ENCODE measurements at places on chromosomes 11 and 22.

DNA sequence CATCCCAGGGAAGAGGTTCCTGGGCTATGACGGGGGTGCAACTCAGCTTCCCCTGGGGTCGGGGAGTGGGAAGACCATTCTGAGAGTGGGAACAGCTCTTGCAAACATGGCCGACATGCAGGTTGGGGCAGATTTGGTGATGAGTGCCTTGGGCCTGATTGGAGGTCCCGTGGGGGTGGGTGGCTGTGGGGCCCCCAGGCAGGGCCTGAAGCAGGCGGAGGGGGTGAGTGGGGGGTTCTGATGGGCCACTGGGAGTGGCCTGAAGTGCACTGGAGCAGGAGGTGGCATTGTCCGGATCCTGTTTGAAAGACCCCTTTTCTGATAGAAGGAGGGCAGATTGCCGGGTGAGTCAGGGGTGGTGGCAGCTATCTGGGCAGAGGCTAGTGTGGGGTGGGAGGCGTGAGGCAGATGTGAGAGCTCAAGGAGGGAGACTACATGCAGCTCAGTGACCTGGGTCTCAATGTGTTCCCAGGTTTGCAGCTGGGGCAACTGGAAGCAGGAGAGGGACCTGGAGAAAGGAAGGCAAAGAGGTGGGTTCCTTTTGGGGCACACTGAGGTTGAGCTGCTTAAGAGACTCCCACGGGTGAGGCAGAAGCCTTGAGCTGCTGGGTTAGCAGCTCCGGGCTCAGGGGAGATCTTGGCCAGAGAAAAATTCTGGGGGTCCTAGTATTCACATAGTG, 15.1 kb downstream of the MYEOV start:
- DNase-seq, result no peak

GRCh38 chr22:38921806-38922205, 35.6 kb upstream of the APOBEC3A start:
- DNase-seq, result no peak

DNA sequence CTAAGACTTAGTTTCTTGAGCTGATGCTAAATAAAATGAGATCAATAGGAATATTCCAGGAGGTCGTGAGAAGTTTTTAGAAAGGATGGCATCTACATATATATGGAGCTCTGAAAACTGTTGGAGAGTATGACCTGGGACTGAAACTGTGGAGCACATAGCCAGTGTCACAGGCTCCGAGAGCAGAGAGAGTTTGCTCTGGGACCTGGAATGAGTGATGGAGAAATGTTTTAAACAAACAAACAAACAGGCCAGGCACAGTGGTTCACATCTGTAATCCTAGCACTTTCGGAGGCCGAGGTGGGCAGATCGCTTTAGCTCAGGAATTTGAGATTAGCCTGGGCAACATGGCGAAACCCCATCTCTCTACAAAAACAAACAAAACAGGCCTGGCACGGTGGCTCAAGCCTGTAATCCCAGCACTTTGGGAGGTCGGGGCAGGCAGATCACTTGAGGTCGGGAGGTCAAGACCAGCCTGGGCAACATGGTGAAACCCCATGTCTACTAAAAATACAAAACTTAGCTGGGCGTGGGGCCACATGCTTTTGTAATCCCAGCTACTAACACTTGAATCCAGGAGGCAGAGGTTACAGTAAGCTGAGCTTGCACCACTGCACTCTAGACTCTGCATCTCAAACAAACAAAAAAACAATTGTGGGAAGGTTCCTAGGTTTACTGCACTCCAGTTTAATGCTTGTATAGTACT, 67.1 kb downstream of the SLC35F2 start:
- no peak for DNase-seq

DNA sequence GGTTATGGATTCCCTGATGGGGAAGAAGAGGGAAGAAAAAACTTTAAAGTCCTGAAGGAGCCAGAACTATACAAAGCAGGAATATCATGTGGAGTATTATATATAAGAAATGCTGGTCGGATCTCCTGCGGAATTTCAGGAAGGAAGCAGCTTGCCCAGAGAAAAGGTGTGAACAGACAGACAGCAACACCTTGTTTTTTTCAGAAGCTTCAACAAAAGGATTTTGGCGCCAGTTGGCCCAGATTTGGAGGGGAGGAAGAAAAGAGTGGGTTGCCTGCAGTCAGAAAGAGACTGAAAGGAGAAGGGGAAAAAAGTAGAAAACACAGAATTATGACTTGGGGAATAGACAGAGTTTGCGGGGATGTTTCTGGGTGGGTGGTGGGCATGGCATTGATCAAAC, 45.2 kb downstream of the SEZ6L start:
- DNase-seq, result no peak

DNA sequence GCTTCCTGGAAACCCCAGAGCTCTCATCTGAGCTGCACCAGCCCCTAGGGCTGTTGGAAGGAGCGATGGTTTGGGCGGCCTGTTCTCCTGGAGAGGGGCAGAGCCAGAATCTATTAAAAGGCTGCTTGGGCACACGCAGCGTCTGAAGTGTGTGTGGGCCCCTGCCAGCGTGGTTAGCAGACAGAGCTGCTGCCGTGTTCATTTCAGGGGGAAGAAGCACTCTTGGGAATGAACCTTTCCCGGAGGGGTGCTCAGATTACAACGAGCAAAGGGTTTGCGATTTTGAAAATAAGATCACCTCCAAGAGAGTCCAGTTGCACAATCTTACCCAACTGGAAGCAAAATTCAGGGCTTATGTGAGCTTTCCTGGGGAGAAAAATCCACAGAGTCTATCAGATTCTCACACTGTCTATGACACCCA, 12.9 kb downstream of the ANO1 start:
- no peak for DNase-seq

GRCh38 chr11:1082346-1082727, 7.7 kb downstream of the MUC2 start:
- no peak for DNase-seq

GRCh38 chr11:64711956-64712362, 11.0 kb downstream of the NRXN2 start:
- DNase-seq, result no peak

DNA sequence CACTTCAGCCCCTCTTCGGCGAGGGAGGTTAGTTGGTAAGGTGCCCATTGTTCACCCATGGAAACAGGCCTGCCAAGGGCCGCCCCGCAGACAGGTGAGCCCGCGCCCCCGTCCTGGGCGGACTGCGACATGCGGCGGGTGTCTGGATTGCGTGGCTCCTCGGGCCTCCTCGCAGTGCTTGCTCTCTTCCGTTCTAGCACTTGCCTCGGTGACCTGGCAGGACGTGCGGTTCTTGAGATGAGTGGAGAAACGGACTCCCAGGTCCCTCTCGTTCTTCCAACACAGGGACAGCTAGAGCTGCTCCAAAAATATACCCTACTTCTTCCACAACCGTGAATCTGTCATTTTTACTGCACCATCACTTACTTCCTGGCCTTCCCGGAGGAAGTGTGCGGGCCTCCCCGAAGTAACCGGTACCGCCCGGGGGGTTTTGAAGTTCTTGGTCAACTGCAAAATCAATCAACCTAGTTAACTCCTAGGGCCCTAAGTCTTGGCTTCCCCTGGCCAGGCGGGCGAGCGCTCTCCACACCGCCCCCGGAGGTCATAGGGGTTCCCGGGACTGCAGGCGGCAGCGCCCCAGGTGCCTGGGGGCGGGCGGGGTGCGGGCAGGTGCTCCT, 745 bp upstream of the ZBTB44 start:
- DNase-seq, result no peak

- DNase-seq, result peak; percentile 56
These were observed 851 bp downstream of the PTDSS2 start for GRCh38 chr11:450809-451451.

DNA sequence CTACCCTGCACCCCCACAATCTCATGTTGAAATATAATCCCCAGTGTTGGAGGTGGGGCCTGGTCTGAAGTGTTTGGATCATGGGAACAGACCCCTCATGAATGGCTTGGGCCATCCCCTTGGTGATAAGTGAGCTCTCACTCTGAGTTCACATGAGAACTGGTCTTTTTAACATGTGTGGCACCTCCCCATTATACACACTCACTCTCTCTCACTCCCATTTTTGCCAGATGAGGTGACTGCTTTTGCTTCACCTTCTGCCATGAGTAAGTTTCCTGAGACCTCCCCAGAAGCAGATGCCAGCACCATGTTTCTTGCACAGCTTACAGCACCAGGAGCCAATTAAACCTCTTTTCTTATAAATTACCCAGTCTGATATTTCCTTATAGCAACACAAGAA, 32.1 kb upstream of the DRD2 start:
- DNase-seq, result no peak

DNA sequence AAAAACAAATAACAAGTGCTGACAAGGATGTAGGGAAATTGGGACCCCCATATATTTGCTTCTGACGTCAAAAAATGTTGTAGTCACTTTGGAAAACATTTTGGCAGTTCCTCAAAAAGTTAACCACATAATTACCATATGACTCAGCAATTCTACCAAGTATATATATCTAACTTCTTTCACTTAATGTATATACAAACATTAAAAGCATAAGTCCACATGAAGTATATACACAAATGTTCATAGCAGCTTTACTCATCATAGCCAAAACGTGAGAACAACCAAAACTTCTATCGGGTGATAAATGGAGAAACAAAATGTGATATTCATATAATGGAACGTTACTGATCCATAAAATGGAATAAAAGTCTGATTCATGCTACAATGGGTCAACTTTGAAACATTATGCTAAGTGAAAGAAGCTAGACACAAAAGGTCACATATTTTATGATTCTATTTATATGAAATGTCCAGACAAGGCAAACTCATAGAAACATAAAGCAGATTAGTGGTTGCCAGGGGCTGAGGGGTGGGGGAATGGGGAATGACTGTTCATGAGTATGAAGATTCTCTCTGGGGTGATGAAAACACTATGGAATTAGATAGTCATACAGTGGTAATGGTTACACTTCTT, 48.7 kb upstream of the TEAD1 start:
- DNase-seq, result peak; percentile 90

GRCh38 chr11:75428281-75428724, 4.7 kb downstream of the KLHL35 start:
- DNase-seq, result peak; percentile 86

All from fibroblast of mammary gland (primary cell).